Heart left ventricle (tissue), 16 donors: ENCODE measurements at places on chromosomes 12 and 14. TPM values are rescaled to one million over a fixed set of nuclear protein-coding genes. Genes with fewer than 3 reads are reported as not detected.

GRCh38 chr14:68820999-68821683 is 28.3 kb upstream of the ZFP36L1 start:
- no peaks in the 10 kb centered on the region for H3K36me3 ChIP-seq
- DNase-seq: no peak
- no peak overlapping the region for H3K27ac ChIP-seq
- peaks cover 8% of the 10 kb centered on the region for H3K4me1 ChIP-seq

DNA sequence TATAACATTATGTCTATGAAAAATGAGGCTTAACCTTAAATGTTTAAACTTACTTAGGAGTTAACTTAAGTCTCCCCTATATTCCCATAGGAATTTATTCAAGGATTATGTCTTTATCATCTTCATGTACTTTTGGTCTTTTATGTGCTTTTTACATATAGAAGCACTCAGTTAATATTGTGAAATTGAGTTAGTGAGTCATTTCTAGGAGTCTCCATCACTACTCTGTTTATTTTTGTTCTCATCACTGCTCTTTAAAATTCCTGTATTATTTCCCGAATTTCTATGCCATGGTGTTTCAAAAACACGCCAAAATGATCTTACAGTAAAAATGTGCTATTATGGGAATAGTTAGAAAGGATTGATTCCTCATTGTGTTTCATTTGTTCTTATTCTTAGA is 31.6 kb downstream of the TBC1D15 start:
- H3K27me3 ChIP-seq: no peaks in the 10 kb centered on the region
- H3K27ac ChIP-seq: no peak overlapping the region
- no peak overlapping the region for H3K4me3 ChIP-seq
- no peak for DNase-seq
- peaks cover 51% of the 10 kb centered on the region for H3K4me1 ChIP-seq

Gene SCNN1A
- not detected for total RNA-seq

DNA sequence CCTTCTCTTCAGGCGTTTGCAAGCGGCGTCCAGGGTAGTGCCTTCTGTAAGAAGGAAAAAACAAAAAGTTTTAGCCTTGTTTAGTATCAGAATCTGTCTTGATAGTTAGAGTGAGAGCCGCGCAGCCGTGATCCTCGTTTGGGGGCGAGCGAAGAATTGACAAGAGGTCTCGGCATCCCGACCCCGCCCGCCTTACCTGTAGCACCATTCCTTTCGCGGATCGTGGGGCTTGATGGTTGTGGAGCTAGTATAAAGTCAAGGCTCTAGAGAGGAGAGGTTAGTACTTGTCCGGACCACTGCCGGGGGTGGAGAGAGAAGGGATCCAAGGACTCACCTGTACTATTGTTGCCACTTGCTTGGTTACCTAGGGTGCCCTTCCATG is 494 bp downstream of the TMTC3 start:
- peak overlapping the region; percentile 75 for H3K27ac ChIP-seq
- no peaks in the 10 kb centered on the region for H3K4me1 ChIP-seq
- no peaks in the 10 kb centered on the region for H3K27me3 ChIP-seq
- DNase-seq: peak; percentile 31
- peak overlapping the region; percentile 71 for H3K4me3 ChIP-seq

DNA sequence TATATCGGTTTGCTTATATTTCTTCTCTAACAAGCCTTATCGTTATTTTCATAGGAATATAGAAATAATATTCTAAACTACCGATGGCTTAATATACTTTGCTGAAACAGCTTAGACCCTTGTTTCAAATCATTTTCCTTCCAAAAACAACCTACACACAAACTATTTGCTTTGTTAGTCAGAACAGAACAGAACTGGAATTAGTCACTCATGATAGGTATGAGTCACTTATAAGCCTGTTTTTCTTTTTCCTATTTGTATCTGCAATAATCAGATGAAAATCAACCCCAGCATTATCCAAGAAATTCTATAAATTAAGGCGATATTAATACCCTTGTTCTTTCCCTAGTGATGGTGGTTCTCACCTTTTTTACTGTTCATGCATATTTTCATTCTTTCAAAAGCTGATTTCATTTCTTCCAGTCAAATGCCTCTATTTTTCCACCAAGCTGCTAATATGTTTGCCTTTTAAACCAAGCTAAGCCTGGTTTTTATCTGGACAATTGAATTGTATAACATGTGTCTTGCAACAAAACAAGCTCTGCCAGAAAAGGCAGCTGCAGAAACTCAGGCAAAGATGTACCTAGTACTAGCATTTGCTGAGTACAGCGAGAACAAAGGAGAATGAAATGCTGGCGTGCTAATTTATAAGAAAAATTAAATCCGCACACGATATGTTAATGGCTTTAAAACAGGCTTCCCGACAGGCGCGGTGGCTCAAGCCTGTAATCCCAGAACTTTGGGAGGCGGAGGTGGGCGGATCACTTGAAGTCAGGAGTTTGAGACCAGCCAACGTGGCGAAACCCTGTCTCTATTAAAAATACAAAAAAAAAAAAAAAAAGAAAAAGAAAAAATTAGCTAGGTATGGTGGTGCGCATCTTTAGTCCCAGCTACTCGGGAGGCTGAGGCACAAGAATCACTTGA is 1418.2 kb downstream of the AACS start:
- H3K27me3 ChIP-seq: no peaks in the 10 kb centered on the region
- no peak overlapping the region for H3K27ac ChIP-seq
- no peak for DNase-seq
- no peaks in the 10 kb centered on the region for H3K36me3 ChIP-seq
- no peaks in the 10 kb centered on the region for H3K4me1 ChIP-seq

- H3K4me3 ChIP-seq: no peak overlapping the region
- no peaks in the 10 kb centered on the region for H3K4me1 ChIP-seq
- H3K27ac ChIP-seq: no peak overlapping the region
Observed at GRCh38 chr14:85517114-85517688, 12.7 kb upstream of the FLRT2 start.

Gene CHST11
- total RNA-seq: 11.3 TPM

- no peaks in the 10 kb centered on the region for H3K36me3 ChIP-seq
- no peaks in the 10 kb centered on the region for H3K27me3 ChIP-seq
- peaks cover 8% of the 10 kb centered on the region for H3K4me1 ChIP-seq
- H3K27ac ChIP-seq: peak overlapping the region; percentile 61
Observed at GRCh38 chr14:75647640-75648039, 13.0 kb downstream of the ERG28 start.

GRCh38 chr12:66804563-66804974 is 125.7 kb upstream of the GRIP1 start:
- H3K27ac ChIP-seq: no peak overlapping the region
- no peak for DNase-seq
- H3K27me3 ChIP-seq: no peaks in the 10 kb centered on the region

Gene PPM1A
- total RNA-seq: 95.1 TPM
